Naive thymus-derived CD8-positive, alpha-beta T cell (primary cell): ENCODE measurements at places on chromosomes 12 and 14.

- H3K4me1 ChIP-seq: peaks cover 17% of the 10 kb centered on the region
- peak overlapping the region; percentile 9 for H3K27ac ChIP-seq
- H3K36me3 ChIP-seq: no peaks in the 10 kb centered on the region
- H3K27me3 ChIP-seq: peaks cover 3% of the 10 kb centered on the region
- DNase-seq: peak; percentile 61
These were observed 11.0 kb upstream of the FBXL14 start for GRCh38 chr12:1605129-1606020.

- no peak for DNase-seq
- no peaks in the 10 kb centered on the region for H3K4me1 ChIP-seq
- H3K27me3 ChIP-seq: peaks cover 5% of the 10 kb centered on the region
- H3K4me3 ChIP-seq: no peak overlapping the region
- H3K27ac ChIP-seq: no peak overlapping the region
These were observed 179.0 kb upstream of the KRR1 start for GRCh38 chr12:75690296-75690955.

DNA sequence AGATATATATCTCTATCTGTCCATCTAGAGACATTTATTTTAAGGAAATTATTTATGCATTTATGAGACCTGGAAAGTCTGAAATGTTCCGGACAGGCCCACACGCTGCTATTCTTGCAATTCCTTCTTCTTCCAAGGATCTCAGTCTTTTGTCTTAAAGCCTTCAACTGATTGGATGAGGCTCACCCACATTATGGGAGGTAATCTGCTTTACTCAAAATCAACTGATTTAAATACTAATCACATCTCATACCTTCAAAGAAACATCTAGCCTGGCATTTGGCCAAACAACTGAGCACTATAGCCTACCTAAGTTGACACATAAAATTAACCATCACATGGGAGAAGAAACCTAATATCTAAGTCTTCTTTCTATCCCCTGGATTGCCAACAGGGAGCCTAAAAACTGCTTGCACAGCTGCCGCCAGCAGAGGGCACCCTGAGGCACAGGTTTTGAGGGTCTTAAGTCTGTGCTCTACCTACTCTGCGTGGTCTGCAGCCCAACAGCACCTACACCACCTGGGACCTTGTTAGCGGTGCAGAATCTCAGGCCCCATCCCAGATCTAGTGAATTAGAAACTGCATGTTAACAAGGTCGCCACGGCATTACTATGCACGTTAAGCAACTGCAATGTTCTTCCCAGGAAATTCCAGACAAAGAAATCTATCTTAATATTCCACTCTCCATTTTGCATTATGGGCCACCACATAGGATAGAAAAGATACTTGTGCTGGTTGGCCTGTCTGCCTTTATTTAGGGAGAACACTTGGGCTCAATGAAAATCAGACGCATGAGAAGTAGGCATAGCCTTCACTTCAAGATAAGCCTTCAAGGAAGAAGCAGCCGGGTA lies 249.7 kb downstream of the FOXG1 start:
- H3K4me1 ChIP-seq: no peaks in the 10 kb centered on the region
- H3K27me3 ChIP-seq: no peaks in the 10 kb centered on the region
- no peaks in the 10 kb centered on the region for H3K36me3 ChIP-seq
- H3K4me3 ChIP-seq: no peak overlapping the region
- H3K27ac ChIP-seq: no peak overlapping the region
- DNase-seq: no peak

DNA sequence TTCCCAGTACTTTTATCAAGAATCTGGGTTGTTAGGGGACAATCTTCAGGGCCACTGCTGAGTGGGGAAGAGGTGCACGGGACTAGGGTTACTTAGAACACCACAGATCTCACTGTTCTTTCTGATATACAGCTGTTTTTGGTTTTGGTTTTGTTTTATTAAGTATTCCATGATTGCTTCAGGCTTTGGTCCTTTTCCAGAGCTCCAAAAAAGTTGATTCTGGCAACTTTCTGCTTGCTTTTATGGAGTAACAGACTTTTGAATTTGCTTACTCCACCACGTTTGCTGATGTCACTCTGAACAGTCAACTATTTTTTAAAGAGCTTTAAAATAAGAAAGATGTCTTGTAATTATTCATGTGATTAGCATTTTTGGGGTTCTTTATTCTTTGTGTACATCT lies 368.1 kb upstream of the FOXG1 start:
- H3K27me3 ChIP-seq: no peaks in the 10 kb centered on the region
- H3K4me3 ChIP-seq: no peak overlapping the region
- H3K36me3 ChIP-seq: no peaks in the 10 kb centered on the region
- no peak overlapping the region for H3K27ac ChIP-seq
- no peak for DNase-seq

GRCh38 chr14:102728501-102728900 lies 48.7 kb upstream of the TRAF3 start:
- no peaks in the 10 kb centered on the region for H3K4me1 ChIP-seq
- H3K27ac ChIP-seq: no peak overlapping the region
- DNase-seq: no peak

- H3K27me3 ChIP-seq: no peaks in the 10 kb centered on the region
- no peak for DNase-seq
- H3K4me1 ChIP-seq: peaks cover 20% of the 10 kb centered on the region
These were observed 27.2 kb downstream of the KRT80 start for GRCh38 chr12:52164624-52165023.

GRCh38 chr14:61875483-61875882 lies 113.3 kb downstream of the SNAPC1 start:
- H3K27me3 ChIP-seq: peaks cover 35% of the 10 kb centered on the region
- H3K4me3 ChIP-seq: no peak overlapping the region
- H3K4me1 ChIP-seq: peaks cover 6% of the 10 kb centered on the region
- no peak overlapping the region for H3K27ac ChIP-seq
- peaks cover 10% of the 10 kb centered on the region for H3K36me3 ChIP-seq

- no peak overlapping the region for H3K27ac ChIP-seq
- no peaks in the 10 kb centered on the region for H3K36me3 ChIP-seq
- H3K27me3 ChIP-seq: peaks cover 14% of the 10 kb centered on the region
- DNase-seq: no peak
- H3K4me1 ChIP-seq: peaks cover 19% of the 10 kb centered on the region
- H3K4me3 ChIP-seq: no peak overlapping the region
These were observed 3.6 kb downstream of the FGD4 start for GRCh38 chr12:32402946-32403345.

- H3K27ac ChIP-seq: peak overlapping the region; percentile 79
- H3K36me3 ChIP-seq: no peaks in the 10 kb centered on the region
- H3K27me3 ChIP-seq: no peaks in the 10 kb centered on the region
- peaks cover 26% of the 10 kb centered on the region for H3K4me1 ChIP-seq
These were observed 23.9 kb downstream of the PLEKHG3 start for GRCh38 chr14:64728106-64728505.

DNA sequence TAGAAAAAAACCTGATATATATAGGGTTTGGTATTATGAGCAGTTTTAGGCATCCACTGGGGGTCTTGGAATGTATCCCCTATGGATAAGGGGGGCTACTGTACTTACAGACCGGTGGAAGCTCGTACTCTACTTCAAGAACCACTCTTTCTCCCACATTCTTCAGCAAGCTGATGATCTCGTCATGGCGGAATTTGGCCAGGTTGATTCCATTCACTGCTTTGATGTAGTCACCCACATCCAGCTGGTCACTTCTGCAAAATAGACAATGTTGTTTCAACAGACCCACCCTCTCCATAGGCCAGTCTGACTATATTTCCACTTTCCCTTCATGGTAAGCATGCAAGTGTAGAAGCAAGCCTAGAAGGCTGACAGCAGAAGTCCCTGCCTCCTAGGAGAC lies 139.9 kb downstream of the GRIP1 start:
- no peaks in the 10 kb centered on the region for H3K36me3 ChIP-seq
- H3K4me1 ChIP-seq: no peaks in the 10 kb centered on the region
- no peak overlapping the region for H3K27ac ChIP-seq
- no peaks in the 10 kb centered on the region for H3K27me3 ChIP-seq
- DNase-seq: no peak
- H3K4me3 ChIP-seq: no peak overlapping the region

DNA sequence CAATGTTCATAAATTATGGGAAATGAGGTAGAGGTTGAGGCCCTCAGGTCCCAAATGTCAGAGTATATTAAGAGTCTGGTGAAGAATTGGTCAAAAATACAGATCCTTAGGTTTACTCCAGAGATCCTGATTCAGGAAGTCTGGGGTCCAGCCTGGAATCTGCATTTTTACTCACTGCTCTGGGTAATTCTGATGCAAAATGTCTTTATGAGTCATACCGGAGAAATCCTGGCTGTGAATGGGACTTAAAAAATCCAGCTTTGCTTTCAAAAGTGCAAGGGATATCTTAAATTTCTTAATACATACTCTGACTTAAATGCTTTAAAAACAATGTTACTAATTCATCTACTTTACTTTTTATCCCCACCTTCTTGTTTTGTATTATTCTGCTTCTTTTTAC lies 74.5 kb downstream of the FERMT2 start:
- no peaks in the 10 kb centered on the region for H3K4me1 ChIP-seq
- no peaks in the 10 kb centered on the region for H3K36me3 ChIP-seq
- H3K4me3 ChIP-seq: no peak overlapping the region
- H3K27me3 ChIP-seq: no peaks in the 10 kb centered on the region

DNA sequence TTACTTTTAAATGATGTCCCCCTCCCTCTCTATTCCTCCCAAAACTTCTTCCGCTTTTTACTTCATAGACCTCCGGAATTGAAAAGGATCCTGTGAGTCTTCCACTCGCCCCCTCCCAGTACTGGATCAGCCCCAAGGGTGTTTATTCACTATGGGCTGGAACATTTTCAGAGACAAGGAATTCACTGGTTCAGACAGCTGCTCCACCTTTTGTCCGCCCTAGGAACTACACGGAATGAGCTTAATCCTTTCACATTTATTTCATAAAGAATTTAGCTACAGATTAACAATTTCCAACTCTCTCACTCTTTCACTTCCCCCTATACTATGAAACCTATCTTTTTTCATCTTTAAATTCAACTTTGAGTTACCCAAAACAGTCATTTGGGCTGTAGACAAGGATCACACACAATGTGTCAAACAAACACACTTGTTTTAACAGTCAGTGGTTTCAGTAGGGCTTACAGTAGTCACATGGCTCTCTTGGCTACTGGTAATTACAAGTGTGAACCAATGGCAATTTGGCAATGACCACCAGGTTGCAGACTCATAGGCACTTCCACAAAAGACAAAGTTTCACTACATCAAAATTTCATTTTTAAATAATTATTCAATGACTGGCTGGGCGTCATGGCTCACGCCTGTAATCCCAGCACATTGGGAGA lies 20.6 kb downstream of the CNIH1 start:
- H3K4me1 ChIP-seq: peaks cover 4% of the 10 kb centered on the region
- no peaks in the 10 kb centered on the region for H3K27me3 ChIP-seq
- H3K36me3 ChIP-seq: no peaks in the 10 kb centered on the region
- DNase-seq: no peak

- H3K36me3 ChIP-seq: no peaks in the 10 kb centered on the region
- no peaks in the 10 kb centered on the region for H3K27me3 ChIP-seq
- H3K4me3 ChIP-seq: no peak overlapping the region
These were observed 454.7 kb downstream of the NPAS3 start for GRCh38 chr14:33393231-33393894.

DNA sequence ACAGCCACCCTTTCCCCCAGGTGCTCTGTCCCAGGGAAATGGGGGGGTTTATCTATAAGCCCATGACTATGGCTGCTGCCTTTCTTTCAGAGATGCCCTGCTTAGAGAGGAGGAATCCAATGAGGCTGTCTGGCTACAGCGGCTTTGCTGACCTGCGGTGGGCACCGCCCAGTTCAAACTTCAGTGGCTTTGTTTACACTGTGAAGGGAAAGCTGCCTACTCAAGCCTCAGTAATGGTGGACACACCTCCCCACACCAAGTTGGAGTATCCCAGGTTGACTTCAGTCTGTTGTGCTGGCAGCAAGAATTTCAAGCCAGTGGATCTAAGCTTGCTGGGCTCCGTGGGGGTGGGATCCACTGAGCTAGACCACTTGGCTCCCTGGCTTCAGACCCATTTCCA lies 869.2 kb downstream of the SLC6A15 start:
- DNase-seq: no peak
- H3K4me3 ChIP-seq: no peak overlapping the region
- no peaks in the 10 kb centered on the region for H3K4me1 ChIP-seq
- no peaks in the 10 kb centered on the region for H3K27me3 ChIP-seq
- H3K27ac ChIP-seq: no peak overlapping the region

- peaks cover 37% of the 10 kb centered on the region for H3K4me1 ChIP-seq
- no peaks in the 10 kb centered on the region for H3K36me3 ChIP-seq
- no peak for DNase-seq
- H3K4me3 ChIP-seq: no peak overlapping the region
- no peaks in the 10 kb centered on the region for H3K27me3 ChIP-seq
- H3K27ac ChIP-seq: no peak overlapping the region
These were observed 101.7 kb downstream of the ZFP36L1 start for GRCh38 chr14:68691031-68691791.

- no peaks in the 10 kb centered on the region for H3K27me3 ChIP-seq
- peaks cover 15% of the 10 kb centered on the region for H3K4me1 ChIP-seq
- no peak overlapping the region for H3K4me3 ChIP-seq
These were observed 102.2 kb downstream of the FBXL14 start for GRCh38 chr12:1491983-1492697.

- H3K4me3 ChIP-seq: no peak overlapping the region
- H3K27ac ChIP-seq: no peak overlapping the region
- no peaks in the 10 kb centered on the region for H3K27me3 ChIP-seq
- peaks cover 24% of the 10 kb centered on the region for H3K4me1 ChIP-seq
These were observed 18.5 kb downstream of the PPP2R5E start for GRCh38 chr14:63524537-63525155.

GRCh38 chr14:31106768-31107167 lies 80.6 kb upstream of the STRN3 start:
- peaks cover 14% of the 10 kb centered on the region for H3K36me3 ChIP-seq
- no peaks in the 10 kb centered on the region for H3K27me3 ChIP-seq
- no peak overlapping the region for H3K27ac ChIP-seq
- no peak for DNase-seq

- no peaks in the 10 kb centered on the region for H3K36me3 ChIP-seq
- no peak for DNase-seq
- no peak overlapping the region for H3K27ac ChIP-seq
- no peaks in the 10 kb centered on the region for H3K4me1 ChIP-seq
These were observed 939.0 kb upstream of the ATXN7L3B start for GRCh38 chr12:73598626-73599025.

DNA sequence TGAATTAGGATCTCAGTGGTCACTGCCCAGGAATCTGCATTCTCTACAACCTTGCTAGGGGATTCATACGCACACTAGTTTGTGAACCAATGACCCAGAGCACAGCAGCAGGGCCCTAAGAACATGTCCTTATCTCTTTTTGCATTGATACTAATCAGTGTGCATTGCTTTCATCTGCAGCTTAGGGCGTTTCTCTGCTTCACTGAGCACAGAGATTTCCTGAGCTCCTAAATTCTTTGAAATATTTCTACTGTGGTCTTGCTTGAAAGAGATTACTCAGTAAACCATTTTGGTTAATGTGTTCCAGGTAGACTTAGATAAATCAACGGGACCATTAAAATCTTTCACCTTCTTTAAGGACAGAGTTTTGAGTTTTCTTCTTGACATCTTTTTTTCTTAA lies 351.3 kb upstream of the KITLG start:
- no peaks in the 10 kb centered on the region for H3K36me3 ChIP-seq
- peaks cover 5% of the 10 kb centered on the region for H3K27me3 ChIP-seq
- H3K4me3 ChIP-seq: no peak overlapping the region
- H3K4me1 ChIP-seq: no peaks in the 10 kb centered on the region
- H3K27ac ChIP-seq: no peak overlapping the region

GRCh38 chr12:132162508-132163031 lies 18.3 kb downstream of the NOC4L start:
- no peak for DNase-seq
- H3K27me3 ChIP-seq: peaks cover 4% of the 10 kb centered on the region
- H3K27ac ChIP-seq: no peak overlapping the region

- H3K4me1 ChIP-seq: peaks cover 30% of the 10 kb centered on the region
- peak overlapping the region; percentile 61 for H3K27ac ChIP-seq
- H3K36me3 ChIP-seq: no peaks in the 10 kb centered on the region
- peak overlapping the region; percentile 9 for H3K4me3 ChIP-seq
- H3K27me3 ChIP-seq: no peaks in the 10 kb centered on the region
- DNase-seq: no peak
These were observed 37.4 kb downstream of the DIO3 start for GRCh38 chr14:101598571-101599233.

GRCh38 chr14:75109877-75110276 lies 17.0 kb downstream of the NEK9 start:
- no peak for DNase-seq
- peaks cover 92% of the 10 kb centered on the region for H3K36me3 ChIP-seq
